ENCODE measurements at places on chromosomes 7 and 10.

GRCh38 chr10:49624629-49625028 is 10.8 kb downstream of the CHAT start:
- no peak for DNase-seq

GRCh38 chr7:79452032-79452494 is 1.4 kb downstream of the MAGI2 start:
- no peak for DNase-seq

GRCh38 chr10:79079490-79080355 is 11.0 kb downstream of the ZMIZ1 start:
- no peak for DNase-seq

DNA sequence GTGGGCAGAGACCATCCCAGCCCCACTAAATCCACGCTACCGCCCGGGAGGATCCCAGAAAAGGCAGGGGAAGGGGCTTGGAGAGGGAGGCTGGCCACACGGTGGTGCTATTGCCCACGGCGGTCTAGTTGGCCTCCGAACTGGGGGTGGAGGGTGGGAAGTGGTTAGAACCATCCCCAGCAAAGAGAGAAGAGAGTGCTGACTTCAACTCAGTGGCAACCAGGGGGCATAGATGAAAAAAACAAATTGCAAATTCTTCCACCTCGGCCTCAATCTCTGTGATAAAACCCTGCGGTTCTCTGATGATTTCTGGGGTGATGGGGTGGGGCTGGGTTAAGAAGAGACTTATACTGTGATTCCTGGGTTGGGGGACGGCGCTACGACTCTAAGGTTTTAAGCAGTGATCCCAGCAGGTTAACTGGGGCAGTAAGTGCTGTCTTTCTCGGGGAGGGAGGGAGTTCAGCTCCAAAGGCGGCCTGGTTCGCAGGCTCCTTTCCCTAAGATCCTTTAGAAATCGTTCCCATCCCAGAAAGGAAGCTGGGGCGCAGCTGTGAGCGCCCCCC is 154.5 kb upstream of the LYZL2 start:
- DNase-seq: peak; percentile 82

GRCh38 chr7:134126146-134126545 is 994 bp upstream of the LRGUK start:
- no peak for DNase-seq

DNA sequence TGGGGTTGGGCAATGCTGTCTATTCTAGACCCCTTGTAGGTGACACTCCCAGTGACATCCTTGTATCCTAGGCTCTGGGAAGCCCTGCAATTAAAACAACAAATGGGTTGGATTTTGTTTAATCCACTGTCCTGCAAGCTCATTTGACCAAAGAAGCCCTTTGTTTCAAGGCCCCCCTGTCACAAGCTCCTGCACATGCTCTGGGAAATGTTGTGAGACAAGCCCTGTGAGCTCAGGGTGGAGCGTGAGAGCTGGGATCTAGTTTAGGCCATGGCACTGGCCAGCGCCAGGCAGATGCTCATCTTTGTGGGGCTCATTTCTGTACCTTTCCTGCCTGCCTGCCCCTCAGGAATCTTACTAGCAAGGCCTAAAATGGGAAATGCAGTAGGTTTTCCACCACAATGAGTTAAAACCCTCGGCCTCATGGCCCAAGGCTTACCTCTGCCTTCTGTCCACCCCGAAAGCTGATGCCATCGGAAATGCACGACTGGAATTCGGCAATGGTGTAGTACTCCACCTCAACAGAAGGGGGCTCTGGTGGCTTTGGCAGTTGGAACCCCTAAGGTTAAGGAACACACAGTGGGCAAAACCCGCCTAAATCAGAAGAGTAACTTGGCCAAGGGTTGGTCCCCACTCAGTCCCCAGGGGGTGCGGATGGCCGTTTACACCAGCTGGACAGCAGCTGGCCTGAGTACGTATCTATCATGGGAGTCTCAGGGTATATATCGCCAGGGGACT is 112.0 kb downstream of the NEURL1 start:
- peak; percentile 33 for DNase-seq

DNA sequence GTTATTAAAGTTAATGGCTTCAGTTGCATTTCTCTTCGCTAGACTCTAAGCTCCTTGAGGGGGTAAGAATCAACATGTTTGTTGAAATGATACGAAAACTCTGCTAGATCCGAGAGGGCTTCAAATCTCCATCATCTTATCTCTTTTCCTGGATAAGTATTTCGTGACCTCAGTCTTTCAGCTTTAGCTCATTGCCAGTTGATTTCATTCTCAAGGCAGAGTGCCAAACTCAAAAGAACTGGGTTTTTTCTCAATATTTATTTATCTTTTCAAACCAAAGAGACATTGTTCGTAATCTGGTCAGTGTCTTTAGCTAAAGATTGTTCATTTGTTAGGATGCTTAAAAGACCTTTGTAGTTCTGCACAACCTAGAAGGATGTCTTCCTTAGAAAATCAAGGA is 108.9 kb downstream of the ARID5B start:
- no peak for DNase-seq
